Stimulated activated CD8-positive, alpha-beta memory T cell treated with anti-CD3 and anti-CD28 coated beads, Interleukin-4, amount 100 ng/mL, for 1 hour (primary cell): ENCODE measurements at places on chromosomes 4 and X.

DNA sequence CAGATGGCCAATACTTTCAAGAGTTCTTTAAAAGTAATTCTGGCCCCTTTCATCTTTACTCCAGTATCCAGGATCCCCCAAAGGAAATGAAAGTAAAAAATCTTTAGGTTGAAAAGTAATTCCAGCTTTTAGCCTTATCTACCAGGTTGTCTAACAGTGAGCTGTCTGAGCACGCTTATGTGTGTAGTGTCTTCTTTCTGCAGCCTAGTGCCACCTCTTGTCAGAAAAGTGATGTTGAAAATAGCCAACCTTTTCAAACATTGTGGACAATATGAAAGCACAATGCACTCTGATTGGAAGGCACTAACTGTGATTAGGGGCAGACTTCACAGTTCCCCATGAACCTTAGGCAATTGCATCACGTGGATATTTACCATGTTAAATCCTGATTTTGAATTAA, 92.1 kb downstream of the RELL1 start:
- DNase-seq = no peak

DNA sequence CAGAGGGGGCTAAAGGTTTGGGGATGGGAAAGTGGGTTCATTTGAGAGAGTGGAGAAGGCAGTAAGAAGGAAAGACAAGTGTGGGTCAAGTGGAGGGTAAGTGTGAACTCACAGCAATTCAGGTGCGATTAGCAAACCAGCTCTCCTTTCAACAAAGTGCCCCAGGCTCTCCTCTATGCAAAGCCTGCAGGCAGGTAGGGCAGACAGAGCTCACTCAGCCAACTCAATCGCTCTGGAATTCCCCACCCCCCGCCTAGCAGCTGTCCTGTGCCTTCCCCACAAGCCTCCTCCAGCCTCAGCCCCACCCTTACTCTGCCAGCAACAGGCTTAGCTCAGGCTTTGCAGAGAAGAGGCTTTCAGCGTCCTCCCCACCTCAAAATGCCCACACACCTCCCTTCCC, 14.8 kb upstream of the MAMLD1 start:
- no peak for DNase-seq

DNA sequence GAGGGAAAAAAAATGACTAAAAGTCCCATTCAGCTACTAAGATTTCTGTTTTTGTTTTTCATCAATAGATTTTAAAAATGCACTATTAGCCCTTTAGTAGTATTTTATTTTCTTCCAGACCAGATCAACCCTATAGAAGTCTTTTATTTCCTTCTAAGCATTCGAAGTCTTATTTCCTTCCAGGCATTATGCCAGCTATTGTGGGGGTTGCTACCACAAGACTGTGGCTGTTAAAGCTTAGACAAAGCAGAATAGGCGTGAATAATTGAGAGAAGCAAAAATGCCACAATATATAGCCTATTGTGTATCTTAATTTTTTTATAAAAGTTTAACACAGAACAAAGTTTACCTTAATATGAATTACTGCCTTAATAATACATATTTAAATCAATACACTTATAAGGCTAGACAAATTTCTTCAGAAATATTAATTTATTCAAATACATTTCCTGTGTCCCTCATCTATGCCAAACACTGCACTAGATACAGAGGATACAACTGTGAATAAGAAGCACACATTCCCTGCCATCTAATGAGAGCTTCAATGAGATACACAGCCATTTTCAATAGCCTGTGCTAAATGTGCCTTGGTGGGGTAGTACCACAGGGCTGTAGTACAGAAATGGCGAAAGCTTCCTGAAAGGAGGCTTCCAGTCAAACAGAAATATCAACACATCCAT, 33.1 kb downstream of the SLC10A7 start:
- no peak for DNase-seq

DNA sequence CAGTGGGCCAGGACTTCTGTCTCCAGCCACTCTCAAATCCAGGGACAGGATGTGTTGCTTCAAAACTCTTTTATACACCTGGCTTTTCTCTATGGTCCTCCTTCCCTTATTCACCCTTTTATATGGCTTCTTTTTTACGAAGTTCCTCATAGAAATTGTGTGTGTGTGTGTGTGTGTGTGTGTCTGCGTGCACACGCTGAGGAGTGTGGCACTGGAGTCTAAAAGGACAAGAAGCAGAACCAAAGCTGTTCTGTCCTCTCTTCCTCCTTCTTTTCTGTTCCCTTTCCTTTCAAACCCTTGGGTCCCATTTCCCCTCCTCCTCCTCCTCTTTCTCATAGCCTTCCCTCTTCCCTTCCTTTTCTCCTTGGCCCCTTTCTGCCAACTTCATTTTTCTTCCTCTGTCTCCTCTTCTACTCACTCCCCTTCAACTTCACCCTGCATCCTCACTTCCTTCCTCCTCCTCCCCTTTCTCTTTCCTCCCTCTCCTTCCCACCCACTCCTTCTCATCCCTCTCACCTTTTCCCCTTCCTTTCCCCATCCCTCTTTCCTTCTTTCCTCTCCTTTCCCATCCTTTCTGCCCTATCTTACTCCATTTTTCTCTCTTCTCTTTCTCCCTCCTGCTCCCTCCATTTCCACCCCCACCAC, 360.5 kb downstream of the MID1IP1 start:
- DNase-seq = no peak

DNA sequence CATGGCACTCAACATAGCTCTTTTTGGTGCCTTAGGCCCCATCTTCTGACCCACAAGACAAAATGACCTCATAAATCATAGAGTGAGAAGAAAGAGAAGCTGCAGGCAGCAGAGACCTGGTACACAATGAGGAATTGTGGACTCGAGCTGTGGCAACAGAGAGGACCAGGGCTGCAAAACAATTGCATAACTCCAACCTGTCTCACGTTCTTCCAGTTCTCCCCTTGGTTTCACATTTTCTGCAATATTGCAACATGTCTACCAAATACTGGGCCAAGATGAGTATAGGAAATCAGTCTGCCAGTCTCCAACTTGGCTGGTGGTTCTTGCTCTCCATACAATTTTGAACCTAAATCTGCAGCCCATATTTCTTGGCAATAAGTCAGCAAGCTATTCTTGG, 105.3 kb downstream of the KDR start:
- DNase-seq = no peak

GRCh38 chr4:110544594-110544993, 68.6 kb downstream of the ENPEP start:
- no peak for DNase-seq

- no peak for DNase-seq
Observed at GRCh38 chr4:7598939-7599790, 164.4 kb upstream of the PSAPL1 start.

DNA sequence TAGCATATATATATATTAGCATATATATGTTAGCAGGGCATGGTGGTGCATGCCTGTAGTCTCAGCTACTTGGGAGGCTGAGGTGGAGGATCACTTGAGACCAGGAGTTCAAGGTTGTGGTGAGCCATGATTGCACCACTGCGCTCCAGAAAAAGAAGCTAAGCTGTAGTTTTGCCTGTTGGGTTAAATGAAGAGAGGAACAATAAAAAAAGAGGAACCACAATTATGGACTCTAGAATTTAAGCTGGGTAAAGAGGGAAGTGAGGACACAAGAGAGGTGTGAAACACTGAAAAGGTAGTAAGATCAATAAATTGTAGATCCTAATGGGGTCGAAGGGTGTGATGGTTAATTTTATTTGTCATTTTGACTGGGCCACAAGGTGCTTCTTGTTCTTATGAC, 40.5 kb upstream of the HSD17B10 start:
- no peak for DNase-seq

GRCh38 chrX:97705936-97706335, 822.2 kb downstream of the RPA4 start:
- no peak for DNase-seq

GRCh38 chrX:153844509-153845082, 14.3 kb upstream of the PDZD4 start:
- no peak for DNase-seq

GRCh38 chr4:181685461-181685860, 557.7 kb upstream of the TENM3 start:
- no peak for DNase-seq

DNA sequence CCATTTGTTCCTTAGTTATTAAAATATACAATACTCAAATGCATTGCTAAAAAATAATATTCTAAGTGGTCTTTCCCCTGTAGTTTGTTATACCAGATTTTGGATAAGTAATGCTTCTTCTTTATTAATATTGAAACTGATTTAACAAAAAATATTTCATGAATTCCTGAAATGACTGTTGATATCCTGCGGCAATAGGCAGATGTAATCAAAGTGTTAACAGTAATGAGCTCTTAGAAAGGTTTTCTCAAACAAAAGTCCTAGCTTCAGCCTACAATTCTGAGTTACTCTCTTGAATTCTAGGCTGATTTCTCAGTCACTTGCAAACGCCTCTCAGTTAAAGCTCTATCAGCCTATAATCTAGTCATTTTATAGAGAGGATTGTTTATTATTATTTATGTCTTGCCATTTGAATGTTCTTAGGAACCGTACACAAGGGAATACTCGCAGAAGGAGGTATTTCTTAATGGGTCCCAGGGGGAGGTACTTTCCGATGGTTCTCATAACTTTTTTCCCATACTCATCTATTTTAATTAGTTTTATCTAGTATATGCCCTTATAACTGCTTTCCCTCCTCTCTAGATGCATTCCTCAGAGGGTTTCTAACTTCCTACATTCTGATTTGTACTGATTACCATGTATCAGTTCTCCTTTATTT, 96.8 kb downstream of the FNIP2 start:
- no peak for DNase-seq

- DNase-seq = no peak
Observed at GRCh38 chrX:56231537-56232090, 542 bp upstream of the KLF8 start.

GRCh38 chrX:128622296-128622695, 570.1 kb upstream of the ACTRT1 start:
- DNase-seq = no peak

DNA sequence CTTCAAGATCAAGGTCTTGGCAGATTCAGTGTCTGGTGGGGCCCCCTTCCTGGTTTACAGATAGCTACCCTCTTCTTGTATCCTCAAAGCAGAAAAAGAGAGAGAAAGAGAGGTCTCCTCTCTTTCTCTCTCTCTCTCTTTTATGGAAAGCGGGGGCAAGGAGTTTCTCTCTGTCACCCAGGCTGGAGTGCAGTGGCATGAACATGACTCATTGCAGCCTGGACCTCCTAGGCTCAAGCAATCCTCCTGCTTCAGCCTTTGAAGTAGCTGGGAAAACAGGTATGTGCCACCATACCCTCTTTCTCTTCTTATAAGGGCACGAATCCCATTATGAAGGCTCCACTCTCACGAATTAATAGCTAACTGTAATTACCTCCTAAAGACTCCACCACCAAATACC, 20.2 kb downstream of the RAB9B start:
- no peak for DNase-seq

DNA sequence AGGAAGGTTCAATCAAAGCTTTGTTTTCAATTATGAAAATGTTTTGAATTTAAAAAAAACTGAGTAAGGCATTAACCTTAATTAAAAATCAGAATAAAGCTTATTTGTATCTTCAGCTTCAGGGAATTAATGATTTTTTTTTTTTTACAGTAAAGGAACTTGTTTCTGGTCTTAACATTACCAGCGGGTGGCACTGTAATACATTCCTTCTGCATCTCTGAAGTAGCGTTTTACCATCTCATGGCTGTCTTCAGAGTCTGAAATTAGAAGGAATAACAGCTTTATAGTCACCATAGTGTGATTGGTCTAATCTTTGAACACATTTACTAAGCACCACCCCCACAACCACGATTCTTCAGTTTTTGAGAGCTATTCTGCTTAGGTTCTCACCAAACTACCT, 102.6 kb downstream of the IL1RAPL2 start:
- DNase-seq = no peak

DNA sequence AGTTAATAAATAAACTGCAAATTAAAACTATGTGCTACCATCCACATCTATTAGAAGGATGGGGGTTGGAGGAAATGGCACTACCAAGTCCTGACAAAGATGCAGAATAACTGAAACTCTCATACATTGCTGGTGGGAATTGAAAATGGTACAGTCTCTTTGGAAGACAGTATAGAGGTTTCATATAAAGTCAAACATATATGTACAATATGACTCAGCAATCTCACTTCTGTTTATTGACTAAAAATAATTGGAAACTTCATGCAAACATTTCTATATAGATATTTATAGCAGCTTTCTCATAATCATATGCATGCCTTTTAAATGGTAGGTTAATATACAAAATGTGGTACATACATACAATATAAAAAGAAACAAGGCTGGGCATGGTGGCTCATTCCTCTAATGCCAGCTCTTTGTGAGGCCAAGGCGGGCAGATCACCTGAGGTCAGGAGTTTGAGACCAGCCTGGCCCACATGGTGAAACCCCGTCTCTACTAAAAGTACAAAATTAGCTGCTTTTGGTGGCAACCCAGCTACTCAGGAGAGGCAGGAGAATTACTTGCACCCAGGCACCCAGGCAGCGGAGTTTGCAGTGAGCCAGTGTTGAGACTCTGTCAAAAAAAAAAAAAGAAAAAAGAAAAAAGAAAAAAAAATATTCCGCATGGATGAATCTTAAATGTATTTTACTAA, 225.0 kb upstream of the CXXC4 start:
- no peak for DNase-seq

DNA sequence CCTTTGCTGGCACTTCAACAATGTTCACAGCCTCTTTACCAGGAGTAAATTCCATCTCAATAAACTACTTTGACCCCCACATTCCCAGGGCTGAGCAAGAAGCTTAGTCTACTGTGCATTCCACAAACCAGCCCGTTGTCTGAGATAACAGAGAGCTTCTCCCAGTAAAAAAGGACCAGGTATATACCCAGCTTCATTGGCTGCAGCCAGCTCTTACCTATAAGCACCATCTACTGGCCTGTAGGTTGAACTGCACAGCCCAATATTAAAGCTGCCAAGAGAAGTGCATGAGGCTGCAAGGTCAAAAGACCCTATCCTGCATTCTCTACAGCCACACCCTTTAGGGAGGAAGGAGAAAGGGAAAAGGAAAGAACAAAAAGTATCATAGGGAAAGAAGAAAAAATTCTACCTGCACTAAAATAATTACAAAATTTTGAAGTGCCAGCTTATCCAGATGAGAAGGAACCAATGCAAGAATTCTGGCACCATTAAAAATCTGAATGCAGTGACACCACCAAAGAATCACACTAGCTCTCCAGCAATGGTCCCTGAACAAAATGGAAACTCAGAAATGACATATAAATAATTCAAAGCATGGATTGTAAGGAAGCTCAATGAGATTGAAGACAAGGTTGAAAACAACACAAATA, 45.7 kb upstream of the INTU start:
- DNase-seq = no peak

- no peak for DNase-seq
Observed at GRCh38 chr4:133565379-133565778, 416.3 kb downstream of the PCDH10 start.

DNA sequence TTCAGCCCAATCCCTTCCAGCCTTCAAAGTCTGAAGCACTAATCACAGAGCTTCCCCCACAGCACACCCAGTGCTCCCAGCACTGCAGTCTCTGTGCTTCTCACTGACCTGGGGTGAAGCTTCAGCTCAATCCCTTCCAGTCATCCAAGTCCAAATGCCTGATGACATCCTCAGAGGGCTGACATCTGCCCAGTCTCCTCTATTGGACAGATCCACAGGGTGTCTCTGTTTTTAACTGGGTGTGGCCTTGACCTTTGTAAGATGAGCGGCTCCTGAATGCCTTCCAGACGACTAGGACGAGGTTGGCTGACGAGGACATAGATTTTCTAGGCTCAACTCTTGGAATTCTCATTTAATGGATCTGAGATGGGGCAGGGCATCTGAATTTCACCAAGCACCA, 7.6 kb upstream of the SLC2A9 start:
- no peak for DNase-seq
